Spinal cord (tissue), 10 donors: ENCODE measurements at places on chromosomes 2 and 18. TPM values are rescaled to one million over a fixed set of nuclear protein-coding genes. Genes with fewer than 3 reads are reported as not detected.

GRCh38 chr2:212845941-212846340 is 305.5 kb downstream of the IKZF2 start:
- H3K4me1 ChIP-seq = no peaks in the 10 kb centered on the region
- no peak overlapping the region for H3K4me3 ChIP-seq
- no peaks in the 10 kb centered on the region for H3K27me3 ChIP-seq
- H3K36me3 ChIP-seq = no peaks in the 10 kb centered on the region
- no peak for DNase-seq
- no peak overlapping the region for H3K27ac ChIP-seq

DNA sequence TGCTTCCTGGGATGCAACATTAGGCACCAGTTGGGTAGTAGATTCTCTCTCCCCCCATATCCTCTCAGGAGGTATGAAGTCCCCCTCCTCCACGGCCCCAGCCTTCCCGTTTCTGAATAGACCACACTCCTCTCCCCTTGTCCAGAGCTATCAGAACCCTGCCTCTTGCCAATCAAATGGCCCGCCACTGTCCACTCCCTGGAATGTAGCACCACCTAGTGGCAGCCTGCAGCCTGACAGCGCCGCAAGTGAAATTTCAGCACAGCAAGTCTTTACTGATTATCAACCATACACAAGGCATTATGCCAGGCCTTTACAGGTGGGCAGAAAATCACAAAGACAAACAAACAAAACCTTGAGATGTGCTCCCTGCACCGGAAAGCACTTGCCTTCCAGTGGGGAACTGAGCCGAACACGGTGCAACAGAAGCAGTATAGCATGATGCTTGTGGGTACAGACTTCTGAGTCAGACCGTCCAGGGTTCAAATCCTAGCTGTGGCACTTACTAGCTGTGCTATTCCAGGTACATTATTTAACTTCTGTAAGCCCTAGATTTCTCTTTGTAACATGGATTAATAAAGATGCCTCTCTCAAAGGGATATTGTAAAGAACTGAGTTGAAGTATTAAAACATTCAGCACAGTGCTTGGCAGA is 174.0 kb downstream of the SMAD2 start:
- peaks cover 5% of the 10 kb centered on the region for H3K27me3 ChIP-seq
- H3K36me3 ChIP-seq = no peaks in the 10 kb centered on the region
- H3K4me1 ChIP-seq = peaks cover 7% of the 10 kb centered on the region
- no peak overlapping the region for H3K27ac ChIP-seq
- peak; percentile 53 for DNase-seq

DNA sequence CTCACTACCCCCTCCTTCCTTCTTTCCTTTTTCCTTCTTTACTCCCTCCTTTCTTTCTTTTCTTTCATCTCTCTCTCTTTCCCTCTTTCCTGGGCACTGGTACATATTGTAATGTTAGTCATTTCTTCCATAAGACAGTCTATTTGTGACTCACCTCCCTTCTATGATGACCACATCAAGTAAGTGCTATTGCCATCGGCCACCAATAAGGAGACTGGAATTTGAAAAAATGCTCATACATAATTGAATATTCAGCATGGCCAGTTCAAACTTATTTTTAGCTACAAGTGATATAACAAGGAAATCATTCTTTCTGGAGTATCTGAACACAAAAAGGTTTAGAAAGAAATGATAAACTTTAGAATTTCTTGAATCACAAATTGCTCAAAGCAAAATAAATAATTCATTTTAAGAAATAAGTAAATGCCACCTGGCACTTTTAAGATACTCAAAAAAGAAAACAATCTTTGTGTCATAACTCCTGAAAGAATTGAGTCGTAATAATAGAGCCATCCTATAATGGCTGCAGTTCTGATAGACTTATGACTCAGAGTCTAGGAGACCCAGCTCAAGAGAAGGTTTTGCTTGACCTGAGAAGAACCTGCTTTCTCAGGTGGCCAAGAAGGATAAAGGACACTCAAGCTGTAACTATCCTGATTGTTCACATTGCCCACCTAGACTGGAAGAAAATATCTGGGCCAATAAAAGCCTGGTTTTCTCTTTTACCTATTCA is 51.6 kb upstream of the CCBE1 start:
- DNase-seq = no peak
- no peak overlapping the region for H3K4me3 ChIP-seq
- no peaks in the 10 kb centered on the region for H3K4me1 ChIP-seq
- H3K36me3 ChIP-seq = no peaks in the 10 kb centered on the region
- H3K27ac ChIP-seq = no peak overlapping the region

- peaks cover 3% of the 10 kb centered on the region for H3K4me1 ChIP-seq
- H3K36me3 ChIP-seq = no peaks in the 10 kb centered on the region
- no peaks in the 10 kb centered on the region for H3K27me3 ChIP-seq
- no peak overlapping the region for H3K27ac ChIP-seq
- H3K4me3 ChIP-seq = no peak overlapping the region
- DNase-seq = peak; percentile 86
These were observed 92.4 kb upstream of the RMDN2 start for GRCh38 chr2:37832590-37833197.

- peaks cover 13% of the 10 kb centered on the region for H3K36me3 ChIP-seq
- H3K27me3 ChIP-seq = no peaks in the 10 kb centered on the region
- H3K27ac ChIP-seq = no peak overlapping the region
These were observed 83.5 kb upstream of the CCDC195 start for GRCh38 chr2:224799691-224800090.

DNA sequence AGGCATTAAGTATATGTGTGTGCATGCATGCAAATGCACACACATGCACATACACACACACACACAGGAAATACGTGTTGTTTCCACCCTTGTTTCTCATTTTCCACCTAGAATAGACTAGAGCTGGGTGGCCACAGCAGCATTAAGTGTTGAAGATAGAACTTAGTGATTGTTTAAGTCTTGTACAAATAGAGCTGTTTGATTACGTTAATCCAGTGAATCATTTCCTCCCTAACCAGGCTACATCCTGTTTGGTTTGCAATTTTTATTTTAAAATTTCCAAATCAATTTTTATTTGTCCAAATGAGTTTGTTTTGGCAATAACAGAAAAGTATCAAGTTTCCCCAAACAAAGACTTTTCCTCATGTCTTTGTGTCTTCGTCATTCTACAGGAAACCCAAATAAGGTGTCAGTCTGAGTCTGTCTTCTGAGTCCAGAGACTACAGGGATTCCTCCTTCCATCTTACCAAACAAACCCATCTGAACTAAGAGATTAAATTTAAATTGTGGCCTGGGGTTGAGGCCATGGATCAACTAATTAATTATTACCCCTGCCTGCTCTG is 74.6 kb upstream of the GALNT5 start:
- no peaks in the 10 kb centered on the region for H3K36me3 ChIP-seq
- no peak overlapping the region for H3K4me3 ChIP-seq
- H3K27me3 ChIP-seq = no peaks in the 10 kb centered on the region
- H3K4me1 ChIP-seq = no peaks in the 10 kb centered on the region
- H3K27ac ChIP-seq = no peak overlapping the region

DNA sequence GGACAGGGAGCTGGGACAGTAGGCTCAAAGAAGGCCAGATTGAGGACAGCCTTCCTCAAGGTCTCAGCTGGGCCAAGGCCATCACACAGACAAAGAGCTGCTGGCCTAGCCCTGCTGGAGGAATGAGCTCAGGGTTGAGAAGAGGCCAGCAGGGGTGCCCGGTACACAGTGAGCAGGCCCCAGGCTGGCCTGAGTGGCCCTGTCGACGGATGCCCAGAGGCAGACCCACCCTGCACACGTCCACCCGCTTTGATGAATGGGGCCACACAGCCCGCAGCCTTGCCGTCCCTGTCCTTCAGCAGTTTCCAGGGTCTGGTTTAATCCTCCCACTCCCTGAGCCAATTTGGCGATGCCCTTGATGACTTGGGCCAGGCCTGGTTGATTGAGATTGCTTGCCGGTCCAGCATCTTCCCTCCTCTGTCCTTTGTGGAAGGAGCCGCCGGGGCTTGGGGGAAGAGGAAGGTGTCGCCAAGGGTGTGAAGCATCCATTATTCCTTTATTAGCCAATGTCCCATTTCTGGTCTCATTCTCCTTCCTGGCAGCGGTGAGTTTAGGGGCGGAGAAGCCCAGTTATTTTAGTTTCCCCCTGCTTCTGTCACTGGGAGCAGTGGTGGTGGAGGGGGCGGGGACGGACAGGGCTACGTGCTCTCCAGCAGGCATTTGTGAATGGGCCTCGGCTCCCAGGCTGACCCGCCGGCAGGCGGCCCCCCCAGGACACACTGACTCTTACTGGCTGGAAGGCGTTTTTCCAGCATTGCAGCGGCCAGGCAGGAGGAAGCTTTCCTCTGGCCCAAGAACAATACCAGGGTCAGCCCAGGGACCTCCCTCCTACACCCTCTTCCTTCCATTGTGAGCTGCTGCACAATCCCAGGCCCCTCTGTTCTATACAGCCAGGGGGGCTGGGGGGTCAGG is 141.8 kb downstream of the CTIF start:
- DNase-seq = no peak
- no peak overlapping the region for H3K4me3 ChIP-seq
- H3K27me3 ChIP-seq = no peaks in the 10 kb centered on the region
- H3K4me1 ChIP-seq = peaks cover 38% of the 10 kb centered on the region

DNA sequence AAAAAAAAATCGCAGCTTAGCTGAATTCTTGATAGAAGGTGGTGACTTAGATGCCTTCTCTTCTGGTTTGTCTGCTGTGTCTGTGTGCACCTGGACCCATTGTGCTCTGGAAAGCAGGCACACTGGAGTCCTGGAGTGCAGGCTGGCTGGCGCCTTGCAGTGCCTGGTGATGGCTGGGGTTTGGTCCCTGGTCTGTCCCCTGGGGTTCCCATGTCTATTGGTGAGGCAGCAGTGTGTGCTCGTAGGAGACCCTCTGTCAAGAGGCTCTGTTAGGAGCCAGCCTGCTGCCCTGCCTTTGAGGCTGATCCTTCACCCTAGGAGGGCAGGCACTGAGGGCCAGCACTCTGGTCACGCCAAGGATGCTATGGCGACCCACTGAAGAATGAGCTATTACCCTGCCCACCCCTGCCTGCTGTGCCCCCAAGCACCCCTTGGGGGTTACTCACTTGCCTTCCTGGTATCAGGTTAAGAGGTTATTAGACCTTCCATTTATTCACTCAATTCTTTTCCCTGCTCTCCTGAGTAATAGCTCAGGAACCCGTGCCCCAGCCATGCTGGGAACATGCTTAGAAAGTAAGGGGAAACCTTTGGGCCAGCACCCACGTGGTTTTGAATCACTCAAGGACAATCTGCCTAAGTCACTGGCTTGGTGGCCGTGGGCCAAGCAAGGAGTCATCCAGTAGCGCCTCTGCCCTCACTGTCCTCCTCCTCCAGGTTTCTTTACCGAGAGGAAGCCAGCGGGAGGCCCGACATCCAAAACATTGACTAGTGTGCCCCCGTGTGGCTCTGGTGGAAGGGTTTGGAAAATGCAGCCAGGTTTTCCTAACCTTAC is 284.5 kb downstream of the PRKCE start:
- H3K4me3 ChIP-seq = no peak overlapping the region
- H3K4me1 ChIP-seq = peaks cover 9% of the 10 kb centered on the region
- no peak overlapping the region for H3K27ac ChIP-seq
- DNase-seq = peak; percentile 82

DNA sequence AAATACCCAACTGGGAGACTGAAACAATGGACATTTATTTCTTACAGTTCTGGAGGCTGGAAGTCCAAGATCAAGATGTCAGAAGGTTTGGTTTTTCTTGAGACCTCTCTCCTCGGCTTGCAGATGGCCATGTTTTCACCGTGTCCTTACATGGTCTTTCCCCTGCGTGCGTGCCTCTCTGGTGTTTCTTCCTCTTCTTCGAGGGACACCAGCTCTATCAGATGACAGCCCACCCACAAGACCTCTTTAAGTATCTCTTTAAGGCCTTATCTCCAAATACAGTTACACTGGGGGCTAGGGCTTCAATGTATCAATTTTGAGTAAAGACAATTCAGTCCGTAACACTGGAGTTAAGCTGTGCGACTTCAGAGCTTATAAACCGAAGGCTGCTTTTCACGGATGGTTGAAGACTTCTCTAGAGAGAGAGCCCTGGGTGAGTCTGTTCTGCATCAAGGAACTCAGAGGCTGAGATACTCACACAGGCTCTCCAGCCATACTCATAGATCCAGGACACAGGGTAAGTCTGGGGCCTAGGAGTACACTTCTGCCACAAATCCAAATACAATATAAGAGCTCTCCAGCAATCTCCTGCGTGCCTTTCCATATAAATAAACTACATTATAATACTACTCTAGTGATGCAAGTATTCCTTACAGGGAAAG is 339.9 kb upstream of the PKDCC start:
- no peak overlapping the region for H3K4me3 ChIP-seq
- DNase-seq = no peak
- no peaks in the 10 kb centered on the region for H3K27me3 ChIP-seq
- H3K27ac ChIP-seq = no peak overlapping the region
- H3K4me1 ChIP-seq = no peaks in the 10 kb centered on the region
- no peaks in the 10 kb centered on the region for H3K36me3 ChIP-seq

LHCGR gene
- 0.66 TPM for total RNA-seq

MRPS5 gene
- 60.7 TPM for total RNA-seq

CDH20 gene
- 17.2 TPM for total RNA-seq

KYNU gene
- 2.4 TPM for total RNA-seq

SP140L gene
- 8.0 TPM for total RNA-seq

PARD6G gene
- 20.3 TPM for total RNA-seq

ROCK2 gene
- total RNA-seq = 68.3 TPM

FMNL2 gene
- 81.1 TPM for total RNA-seq
